NCI-H1048 (cell line): ENCODE measurements at places on chromosomes 1 and 21.

DNA sequence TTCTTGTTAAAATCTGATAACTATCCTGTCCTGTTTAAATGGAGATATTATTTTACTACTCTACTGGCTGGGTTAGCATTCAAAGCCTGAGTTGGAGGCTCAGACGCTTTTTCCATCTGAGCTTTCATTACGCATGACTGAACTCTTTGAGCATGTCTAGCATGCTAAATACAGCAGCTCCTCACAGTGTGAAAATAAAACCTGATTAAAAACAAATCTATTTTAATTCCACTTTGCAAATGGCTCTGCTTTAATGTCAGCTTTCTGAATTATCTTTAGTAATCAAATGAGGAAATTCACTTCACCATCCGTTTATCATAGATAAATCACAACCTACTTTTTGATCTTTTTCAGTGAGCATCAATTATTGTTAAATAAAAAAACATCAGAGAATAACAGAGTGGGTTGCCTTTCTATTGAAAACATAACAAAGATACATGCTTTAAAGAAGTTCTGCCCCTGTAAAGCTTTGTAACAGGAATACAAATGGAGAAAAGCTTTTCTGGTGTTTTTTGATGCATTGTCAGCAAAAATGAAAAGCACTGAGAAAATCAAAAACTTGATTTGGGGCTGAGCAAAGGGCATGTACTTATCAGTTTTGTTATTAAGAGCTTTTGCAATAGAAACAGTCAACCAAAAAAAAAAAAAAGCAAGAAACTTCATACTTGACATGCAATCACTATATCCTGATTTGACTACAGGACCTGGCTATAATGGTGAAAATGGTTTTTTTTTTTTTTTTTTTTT lies 3.5 kb upstream of the SPEN start:
- no peak for DNase-seq

GRCh38 chr1:101522486-101522885 lies 285.7 kb downstream of the S1PR1 start:
- no peak for DNase-seq

- no peak for DNase-seq
These were observed 53.5 kb upstream of the BACH1 start for GRCh38 chr21:29245104-29245643.

DNA sequence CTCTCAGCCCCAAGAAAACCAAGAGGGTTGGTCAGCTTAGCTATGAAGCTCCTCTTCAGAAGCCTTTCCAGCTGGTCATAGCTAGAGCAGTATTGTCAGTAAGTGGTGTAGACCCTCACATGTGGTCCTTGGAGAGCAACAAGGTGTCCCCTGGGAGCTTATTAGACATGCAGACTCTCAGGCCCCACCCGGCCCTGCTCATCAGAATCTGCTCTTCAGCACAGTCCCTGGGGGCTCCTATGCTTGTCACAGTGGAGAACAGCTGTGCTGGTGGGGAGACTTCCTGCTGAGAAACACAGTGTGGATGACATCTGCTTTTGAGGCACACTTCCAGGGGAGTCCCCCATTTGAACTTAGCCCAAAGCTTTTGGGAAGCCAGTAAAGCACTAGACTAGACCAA lies 21.9 kb upstream of the NEK2 start:
- DNase-seq = no peak

DNA sequence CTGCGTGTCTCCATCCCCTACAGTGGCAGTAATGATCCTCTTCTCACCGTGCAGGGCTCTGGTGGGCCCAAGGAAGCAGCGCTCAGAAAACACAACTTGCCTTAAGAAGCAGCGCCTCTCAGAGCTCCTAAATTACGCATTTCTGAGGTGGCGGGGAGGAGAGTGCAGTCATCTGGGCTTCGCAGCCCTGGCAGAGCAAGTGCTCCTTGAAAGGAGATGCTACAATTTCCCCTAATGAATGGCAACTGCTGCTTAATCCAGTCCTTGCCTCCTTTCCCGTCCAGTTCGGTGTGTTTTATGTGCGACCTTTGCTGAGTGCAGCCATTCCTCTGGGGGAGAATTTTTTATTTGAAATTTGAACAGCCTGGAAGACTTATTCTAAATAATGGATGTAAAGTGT lies 287.3 kb downstream of the PTPRU start:
- no peak for DNase-seq

DNA sequence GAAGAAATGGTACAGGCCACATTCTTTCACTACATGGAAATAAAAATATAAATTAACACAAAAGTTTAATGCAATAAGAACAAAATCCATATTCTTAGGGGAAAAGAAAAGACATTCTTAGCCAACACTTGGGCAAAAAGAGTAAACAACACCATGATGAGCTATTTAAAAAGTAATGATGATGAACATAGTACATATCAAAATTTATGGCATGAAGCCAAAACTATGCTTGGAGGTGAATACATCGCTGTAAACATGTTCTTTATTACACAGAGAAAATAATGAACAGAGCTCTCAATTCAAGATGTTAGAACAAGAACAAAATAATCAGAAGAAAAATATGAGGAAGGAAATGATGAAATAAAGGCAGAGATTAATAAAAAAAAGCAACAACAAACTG lies 158.2 kb downstream of the ZSCAN20 start:
- DNase-seq = no peak

DNA sequence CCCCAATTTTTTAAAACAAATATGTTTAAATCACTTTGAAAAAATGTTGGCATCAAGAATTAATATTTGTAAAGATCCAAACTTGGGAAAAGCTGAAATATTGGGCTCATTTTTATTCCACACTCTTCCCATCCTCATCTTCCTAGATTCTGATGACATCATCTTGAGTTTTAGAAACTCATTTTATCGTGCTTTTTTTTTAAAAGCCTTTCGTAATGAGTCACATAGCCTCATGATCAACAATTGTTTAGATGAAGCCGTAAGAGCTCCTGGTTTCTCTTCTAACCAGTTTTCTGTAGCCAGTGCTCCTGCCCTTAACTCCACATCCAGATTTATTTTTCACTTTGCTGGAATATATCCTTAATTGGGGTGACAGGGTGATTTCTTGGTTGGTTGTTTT lies 78.6 kb downstream of the POFUT2 start:
- no peak for DNase-seq

GRCh38 chr1:186152620-186153239 lies 222.3 kb downstream of the TPR start:
- no peak for DNase-seq

GRCh38 chr1:173112129-173112528 lies 61.4 kb upstream of the TNFSF18 start:
- no peak for DNase-seq
